ENCODE measurements at places on chromosomes 12 and 14.

DNA sequence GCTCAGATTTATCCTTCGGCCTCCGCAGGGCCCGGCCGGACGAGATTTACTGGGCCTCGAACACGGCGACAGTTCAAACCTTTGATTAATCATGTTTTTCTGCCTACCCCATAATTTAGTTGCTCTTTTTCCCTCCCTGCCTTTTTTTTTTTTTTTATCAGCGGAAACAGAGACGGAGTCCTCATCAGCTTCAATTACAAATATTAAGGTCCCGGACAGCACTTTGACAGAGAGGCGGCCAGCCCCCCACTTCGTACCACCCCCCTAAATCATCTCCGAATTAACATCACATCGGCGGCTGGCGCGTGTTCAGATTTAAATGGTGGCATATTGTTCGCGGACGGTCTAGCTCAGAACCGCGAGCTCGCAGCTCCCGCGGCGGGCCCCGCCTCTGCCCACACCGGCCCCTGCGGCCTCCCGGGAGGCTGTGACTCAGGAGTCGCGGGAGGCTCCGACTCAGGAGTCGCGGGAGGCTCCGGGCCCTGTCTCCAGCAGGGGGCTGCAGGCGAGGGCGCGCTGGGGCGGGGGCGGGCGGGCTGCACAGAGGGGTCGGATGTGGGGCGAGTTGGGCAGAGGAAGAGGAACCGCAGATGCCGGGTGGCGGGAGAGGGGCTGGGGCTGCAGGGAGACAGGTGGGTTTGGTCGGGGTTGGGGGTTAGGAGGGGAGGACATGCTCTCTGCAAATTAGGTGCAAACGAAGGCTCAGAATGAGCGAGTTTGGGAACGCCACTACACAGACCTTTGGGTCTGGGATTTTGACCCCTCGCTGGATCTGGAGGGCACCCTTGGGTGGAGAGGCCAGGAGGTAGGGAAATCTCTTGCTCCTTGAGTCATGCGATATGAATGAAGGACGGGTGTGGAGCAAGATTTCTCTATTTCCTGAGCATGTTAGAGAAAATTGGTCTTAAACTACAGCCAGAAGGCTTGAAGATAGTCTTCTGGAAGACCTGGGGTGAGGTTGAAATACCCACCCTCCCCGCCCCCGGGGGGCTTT is 19.6 kb upstream of the ATP5MC2 start:
- DNase-seq: peak; percentile 57

DNA sequence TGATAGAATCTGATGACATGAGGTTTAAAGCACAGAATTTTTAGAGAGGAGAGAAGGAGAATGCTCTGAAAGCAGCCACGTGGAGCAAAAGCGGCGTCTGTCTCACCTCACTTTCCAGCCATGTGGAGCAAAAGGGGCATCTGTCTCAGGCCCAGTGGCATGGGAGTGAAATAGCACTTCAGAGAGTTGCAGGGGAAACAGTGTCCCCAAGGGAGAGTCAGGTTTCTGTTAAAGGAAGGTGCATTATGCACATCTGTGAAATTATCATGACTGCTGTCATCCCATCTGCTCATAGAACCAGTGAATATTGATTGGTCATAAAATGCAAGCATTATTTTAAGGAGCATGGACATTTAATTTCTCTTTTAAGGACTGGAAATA is 124.0 kb downstream of the BICD1 start:
- no peak for DNase-seq

GRCh38 chr14:89702073-89702875 is 252.3 kb downstream of the EFCAB11 start:
- peak; percentile 94 for DNase-seq

DNA sequence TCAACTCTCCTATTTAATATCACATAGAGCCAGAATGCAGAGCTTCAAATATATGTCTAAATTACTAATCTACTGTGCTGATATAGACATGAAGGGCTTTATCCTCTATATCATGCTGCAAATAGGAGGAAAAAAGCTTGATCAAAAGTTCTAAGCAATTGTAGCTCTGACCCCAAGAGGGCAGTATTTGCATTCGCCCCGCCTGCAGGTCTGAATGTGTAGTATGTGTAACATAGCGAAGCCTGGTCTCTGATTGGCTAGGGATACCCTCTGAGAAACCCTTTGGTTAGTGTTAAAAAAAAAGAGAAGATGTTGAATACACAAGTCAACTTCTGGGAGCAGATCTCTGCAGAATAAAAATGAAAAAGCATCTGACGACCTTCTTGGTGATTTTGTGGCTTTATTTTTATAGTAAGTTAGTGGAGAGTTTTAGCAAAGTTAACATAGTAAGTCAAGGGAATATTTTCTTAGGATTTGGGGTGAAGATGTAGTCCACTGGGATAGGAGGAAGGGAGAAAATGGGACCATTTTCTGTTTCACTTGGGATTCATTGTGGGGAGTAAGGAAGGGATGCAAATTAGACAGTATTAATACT is 151.6 kb upstream of the OR4E1 start:
- no peak for DNase-seq

DNA sequence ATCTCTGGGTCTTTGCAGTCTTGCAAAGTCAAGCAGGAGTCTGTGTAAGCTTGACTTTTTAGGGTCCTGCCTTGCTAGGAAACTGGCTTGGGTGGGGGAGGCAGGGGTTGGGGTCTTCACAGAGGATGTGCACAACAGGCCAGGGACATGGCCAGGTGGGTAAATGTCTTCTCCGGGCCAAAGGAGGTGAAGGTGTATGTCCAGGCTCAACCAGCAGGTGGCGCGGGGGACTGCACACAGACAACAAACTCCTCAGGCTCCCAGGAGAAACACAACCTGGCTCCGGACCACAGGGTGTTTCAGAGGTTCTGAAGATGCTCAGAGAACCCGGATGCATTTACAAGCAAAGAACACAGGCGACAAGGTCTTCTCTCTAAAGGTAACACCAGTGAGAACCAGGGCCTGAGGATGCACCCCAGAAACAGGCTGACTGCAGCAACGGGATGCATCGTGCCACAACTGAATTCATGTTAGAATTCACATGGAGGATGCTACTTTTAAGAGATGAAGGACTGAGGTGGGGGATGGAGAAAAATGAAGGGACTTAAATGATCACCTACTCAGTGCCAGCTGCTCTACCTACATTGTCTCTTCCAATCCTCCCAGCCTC is 56.0 kb downstream of the PLEKHG3 start:
- peak; percentile 25 for DNase-seq

DNA sequence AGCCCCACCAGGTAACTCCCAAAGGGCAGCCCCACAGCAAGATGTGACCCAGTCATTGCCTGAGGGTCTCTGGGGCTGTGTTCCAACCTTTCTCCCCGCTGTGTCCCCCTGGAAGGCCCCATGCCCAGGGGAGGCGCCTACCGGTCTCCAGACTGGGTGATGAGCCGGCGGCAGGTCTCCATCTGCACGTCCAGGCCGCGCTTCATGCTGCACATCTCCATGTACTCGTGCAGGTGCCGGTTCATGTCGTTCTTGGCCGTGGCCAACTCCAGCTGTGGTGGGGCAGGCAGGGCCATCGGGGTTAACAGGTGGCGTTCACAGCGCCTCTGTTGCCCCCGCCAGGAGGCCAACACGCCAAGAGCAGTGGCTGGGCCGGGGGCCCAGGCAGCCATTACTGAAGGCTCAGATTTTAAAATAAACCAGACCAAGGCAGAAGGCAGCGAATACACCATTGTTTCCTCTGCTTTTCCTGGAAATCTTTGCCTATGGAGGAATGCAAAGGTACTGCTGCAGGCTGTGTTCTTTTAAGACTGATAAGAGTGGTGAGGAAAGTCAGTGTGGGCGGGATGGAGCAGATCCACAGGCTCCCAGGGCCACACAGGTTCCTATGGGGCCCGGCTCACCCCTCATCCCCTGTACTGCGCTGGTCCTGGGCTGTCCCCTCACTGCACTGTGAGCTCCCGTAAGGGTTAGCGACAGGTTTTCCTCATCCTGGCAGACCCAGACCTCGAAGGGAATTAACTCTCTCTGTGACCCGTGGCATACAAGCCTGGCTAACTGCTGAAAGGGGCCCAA is 7.3 kb downstream of the GAPDH start:
- DNase-seq: no peak

DNA sequence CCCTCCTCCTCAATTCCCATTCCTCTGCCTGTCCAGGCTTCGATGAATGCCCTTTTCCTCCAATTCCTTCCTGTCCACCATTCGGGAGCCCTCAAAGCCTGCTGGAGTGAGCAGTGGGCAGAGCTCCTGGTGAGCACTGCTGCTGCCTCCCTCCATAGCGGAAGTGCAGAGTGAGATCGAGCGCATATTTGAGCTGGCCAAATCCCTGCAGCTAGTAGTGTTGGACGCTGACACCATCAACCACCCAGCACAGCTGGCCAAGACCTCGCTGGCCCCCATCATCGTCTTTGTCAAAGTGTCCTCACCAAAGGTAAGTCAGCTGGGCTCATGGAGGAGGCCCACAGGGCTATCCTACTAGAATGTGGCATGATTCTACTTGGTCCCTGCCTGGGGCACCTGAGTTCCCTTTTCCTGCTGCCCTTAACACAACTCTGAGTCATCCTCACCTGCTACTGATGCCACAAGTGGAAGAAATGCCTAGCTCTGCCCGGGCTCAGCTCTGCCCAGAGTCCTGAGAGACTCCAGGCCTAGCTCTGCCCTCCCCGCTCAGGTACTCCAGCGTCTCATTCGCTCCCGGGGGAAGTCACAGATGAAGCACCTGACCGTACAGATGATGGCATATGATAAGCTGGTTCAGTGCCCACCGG is 8.0 kb downstream of the CACNB3 start:
- no peak for DNase-seq

GRCh38 chr14:61315313-61315712 is 6.1 kb upstream of the PRKCH start:
- DNase-seq: no peak

GRCh38 chr14:94581127-94581999 is at the start of gene SERPINA5:
TSS of gene SERPINA5 (plus strand) at chr14:94581426. CDS start at chr14:94587363, 5,937 bp downstream.
- DNase-seq: no peak

GRCh38 chr14:87430810-87431209 is 562.2 kb downstream of the GALC start:
- peak; percentile 41 for DNase-seq

- no peak for DNase-seq
These were observed 946.2 kb downstream of the BCL11B start for GRCh38 chr14:98325761-98326160.

DNA sequence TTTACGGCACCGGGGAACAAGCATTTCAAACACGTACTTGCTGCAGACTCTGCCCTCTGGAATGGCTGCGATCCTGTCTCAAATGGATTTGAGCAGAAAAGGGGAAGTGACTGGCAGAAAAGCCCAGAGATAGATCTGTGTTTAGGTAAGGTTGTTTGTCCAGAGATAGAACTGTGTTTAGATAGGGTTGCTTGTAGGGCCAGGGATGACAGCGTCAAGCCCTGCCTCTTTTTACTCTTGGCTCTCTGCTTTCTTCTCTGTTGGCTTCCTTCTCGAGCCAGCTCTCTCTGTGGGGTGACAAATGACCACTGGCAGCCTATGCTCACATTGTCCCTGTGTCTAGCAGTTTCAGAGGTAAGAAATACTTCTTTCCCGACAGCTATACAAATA is 11.4 kb downstream of the DGLUCY start:
- DNase-seq: no peak

DNA sequence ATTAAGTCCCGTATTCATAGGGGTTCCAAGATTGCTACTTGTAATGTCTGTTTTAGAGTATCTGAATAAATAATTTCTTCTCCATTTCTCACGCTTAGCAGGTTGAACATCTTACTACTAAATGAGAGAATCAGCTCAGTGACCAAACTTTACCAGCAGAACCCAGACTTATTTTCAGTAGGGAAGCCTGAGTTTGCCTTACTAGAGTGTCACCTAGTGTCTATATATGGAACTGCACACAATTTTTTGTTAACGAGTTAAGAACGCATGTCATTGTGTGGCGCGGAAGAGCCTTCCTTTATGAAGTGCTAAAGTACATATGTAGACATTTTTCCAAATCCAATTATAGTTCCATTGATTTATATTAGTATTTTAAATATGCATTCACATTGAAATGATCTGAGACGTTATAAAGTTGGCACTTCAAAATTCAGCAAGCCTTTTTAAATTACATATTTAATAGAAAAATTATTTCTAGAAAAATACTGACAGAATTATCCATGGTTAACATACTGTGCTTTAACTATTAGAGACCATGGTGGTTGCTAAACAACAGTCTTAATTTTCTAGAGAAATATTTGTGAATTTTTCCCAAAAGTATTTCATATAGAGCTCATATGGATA is 88.3 kb downstream of the RPS29 start:
- DNase-seq: peak; percentile 53

GRCh38 chr12:85633491-85633890 is 202.7 kb downstream of the RASSF9 start:
- peak; percentile 16 for DNase-seq

DNA sequence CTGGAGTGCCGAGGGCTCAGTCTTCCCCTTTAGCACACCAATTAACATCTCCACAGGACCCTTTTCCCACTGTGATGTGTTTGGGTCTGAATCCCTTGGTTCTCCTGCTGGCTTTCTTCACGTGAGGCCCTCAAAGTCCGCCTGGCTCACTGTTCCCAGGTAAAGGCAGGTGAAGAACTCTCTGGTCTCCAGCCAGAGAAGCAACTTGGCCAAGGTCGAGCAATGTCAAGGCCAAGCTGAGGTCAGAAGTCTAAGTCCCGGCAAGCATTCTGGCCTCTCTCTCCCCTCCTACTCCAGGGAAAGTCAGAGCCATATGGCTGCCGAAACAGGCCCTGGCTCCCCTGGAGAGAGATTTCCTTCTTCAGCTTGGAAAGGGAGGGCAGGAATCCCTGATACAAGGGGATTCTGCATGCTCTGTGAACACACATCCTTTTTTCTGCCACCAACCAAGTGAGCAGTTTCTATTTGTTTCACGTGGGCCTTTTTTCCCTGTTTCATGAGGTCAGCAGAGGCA is 61.4 kb upstream of the ESRRB start:
- no peak for DNase-seq

DNA sequence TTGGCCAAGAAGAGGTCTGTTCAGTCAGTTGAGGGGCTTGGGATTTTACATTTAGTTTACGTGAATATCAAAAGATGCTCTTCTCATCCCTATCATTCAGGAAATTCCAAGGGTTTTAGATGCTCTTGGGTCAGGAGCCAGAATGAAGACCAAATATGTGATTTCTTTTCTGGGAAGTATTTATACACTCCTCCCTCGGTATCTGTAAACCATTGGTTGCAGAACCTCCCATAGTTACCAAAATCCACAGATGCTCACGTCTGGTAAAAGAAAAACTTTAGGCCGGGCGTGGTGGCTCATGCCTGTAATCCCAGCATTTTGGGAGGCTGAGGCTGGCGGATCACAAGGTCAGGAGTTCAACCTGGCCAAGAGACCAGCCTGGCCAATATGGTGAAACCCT is 75.9 kb downstream of the TNFAIP2 start:
- peak; percentile 61 for DNase-seq

DNA sequence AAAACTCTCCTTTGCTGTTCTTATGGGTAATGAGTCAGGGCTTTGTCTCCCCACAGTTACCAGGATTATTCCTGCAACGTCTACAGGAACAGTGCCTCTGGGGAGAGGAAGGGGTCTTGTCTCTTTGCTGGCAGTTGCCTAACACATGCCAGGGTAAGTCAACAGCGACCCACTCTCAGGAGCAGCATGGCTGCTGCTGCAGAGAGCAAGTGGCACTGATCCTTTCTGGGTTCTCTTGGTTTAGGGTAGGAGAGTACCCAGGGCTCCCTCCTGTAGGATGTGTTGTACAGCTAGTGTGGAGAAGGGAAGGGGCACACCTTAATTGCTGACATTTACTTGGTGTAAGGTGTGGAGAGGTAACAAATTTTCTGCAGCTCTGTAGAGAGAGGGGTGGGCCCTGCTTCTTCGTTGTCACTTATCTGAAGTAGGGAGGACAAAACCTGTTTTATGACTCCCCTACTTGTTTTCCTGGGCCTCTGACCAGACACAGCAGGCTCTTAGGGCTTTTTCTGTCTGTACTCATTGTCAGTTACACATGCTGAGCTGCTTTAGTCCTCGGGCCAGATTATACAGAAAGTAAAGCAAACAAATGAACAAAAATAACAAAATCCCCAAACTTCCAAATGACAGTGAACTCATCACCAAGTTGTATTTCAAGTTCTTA is 168.2 kb downstream of the ACSS3 start:
- no peak for DNase-seq
